ENCODE measurements at places on chromosomes 3 and 15.

- DNase-seq, result no peak
Observed at GRCh38 chr15:47566610-47567009, 150.7 kb upstream of the SEMA6D start.

GRCh38 chr3:76266511-76266910, 481.2 kb upstream of the ZNF717 start:
- DNase-seq, result no peak

GRCh38 chr3:129973853-129974563, 512 bp upstream of the TRH start:
- DNase-seq, result no peak

GRCh38 chr3:113241292-113242095, 30.1 kb downstream of the BOC start:
- DNase-seq, result no peak

GRCh38 chr15:40893733-40894680, at the start of gene VPS18:
TSS of gene VPS18 (plus strand) at chr15:40894450. CDS start at chr15:40894769, 319 bp downstream.
- peak; percentile 96 for DNase-seq

DNA sequence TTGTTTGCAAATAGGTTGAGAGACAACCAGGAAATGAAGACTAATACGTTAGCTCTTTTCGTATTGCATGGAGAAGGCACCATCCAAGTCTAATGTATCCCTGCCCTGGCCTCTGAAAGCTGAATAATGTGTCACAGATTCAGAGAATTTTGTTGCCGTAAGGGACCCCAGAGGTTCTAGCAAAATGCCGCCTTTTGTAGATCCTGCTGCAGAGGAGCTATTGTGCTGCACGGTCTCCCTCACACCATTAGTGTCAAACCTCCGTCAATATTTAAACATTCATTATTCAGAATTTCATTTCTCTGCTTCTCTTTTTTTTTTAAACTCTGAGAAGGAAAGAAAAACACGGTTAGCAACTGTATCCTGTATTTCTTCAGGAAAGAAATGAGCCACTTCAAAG, 238.7 kb downstream of the EPHB1 start:
- DNase-seq, result no peak

GRCh38 chr3:78580681-78581080, 1187.1 kb downstream of the ROBO1 start:
- DNase-seq, result no peak

DNA sequence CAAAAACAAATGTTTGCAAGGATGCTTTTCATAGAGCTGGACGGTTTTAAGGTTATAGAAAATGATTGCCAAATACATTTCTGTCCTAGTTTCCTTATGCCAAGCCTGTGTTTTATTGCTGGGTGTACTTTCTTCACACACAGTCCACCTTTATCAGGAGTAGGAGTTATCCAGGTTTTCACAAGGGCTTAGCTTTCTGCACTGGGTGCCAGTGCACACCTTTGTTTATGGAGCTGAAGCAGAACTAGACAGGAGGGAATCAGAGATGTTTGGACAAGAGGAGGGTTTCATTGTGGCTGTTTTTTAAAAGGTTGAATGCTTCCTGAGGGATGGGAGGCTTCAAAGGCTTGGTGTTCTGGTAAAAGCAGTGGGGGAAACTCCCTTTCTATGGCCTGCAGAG, 29.5 kb upstream of the FAM3D start:
- no peak for DNase-seq

- DNase-seq, result no peak
Observed at GRCh38 chr3:24294150-24294549, 200.5 kb downstream of the THRB start.

DNA sequence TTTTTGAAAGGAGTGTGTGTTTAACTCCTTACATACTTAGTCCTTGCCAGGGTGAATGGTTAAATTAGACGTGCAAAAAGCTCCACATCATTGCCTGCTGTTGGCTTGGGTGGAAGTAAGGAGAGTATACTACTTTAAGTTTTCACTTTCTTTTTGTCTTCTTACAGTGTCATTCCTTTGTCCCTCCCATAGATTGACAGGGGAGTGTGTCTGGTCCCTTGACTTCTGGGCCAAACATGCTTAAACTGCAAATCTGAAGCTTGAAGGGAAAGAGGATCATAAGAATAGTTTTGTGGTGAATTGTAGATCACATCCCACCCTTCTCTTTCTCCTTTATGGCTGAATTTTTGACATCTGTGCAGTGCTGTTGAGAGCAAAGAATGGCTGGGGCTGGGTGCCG, 355.8 kb upstream of the C2CD4B start:
- no peak for DNase-seq

- no peak for DNase-seq
Observed at GRCh38 chr15:74326746-74327145, 40.7 kb downstream of the CYP11A1 start.

GRCh38 chr3:183188895-183189462, 26.4 kb upstream of the LAMP3 start:
- peak; percentile 53 for DNase-seq

- no peak for DNase-seq
Observed at GRCh38 chr3:65936908-65937638, 101.6 kb downstream of the MAGI1 start.

GRCh38 chr3:195802795-195803194, 8.9 kb downstream of the MUC4 start:
- DNase-seq, result no peak

DNA sequence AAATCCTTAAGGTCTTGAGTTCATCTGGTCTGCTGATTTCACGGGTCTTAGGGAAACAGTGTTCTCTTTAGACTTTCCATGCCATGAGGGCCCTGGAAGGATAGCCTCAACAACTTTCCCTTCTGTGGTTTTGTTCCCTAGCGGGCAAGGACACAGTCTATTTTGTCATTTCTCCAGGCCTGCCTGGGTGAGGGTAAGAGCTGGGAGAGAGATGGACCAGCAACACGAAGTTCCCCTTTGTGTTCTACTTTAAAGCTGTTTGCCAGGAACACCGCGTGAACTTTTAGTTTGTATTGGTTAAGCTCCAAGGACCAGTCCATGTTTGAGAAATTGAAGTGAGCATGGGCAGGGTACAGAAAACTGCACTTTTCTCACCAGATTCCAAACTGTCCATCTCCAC, 20.9 kb downstream of the ST3GAL6 start:
- no peak for DNase-seq

GRCh38 chr15:43274136-43274535, 7.4 kb upstream of the TGM5 start:
- no peak for DNase-seq

GRCh38 chr3:172808969-172809546, 58.5 kb downstream of the ECT2 start:
- DNase-seq, result peak; percentile 40

DNA sequence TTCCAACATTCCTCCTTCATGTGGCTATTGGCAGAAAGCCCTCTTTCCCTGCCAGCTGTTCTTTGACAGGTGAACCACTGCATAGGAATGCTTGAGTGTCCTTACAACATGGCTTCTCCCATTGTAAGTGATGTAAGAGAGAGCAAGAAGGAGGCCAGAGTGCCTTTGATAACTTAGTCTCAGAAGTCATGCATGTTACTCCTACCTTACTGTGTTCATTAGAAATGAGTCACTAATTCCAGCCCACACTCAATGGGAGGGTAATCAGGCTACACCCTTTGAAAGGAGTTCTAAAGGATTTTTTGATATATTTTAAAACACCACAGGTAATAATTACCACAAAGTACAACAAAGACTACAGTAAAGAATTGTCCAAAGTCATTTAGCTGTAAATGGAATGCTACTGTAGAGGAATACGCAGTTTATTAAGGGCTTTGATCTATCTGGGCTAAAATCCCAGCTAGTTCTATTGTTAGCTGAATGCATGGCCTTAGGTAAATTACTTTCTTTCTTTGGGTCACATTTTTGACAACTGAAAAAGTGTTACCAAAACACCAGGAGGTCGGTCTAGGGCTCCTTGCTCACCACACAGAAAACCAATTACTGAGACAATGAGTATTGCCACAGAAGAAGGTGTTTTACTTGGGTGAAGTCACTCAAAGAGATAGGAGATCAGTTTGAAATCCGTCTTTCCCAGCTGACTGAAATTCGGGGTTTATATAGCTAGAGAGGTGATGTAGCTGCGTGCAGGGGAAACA, 154.9 kb downstream of the GRM7 start:
- DNase-seq, result no peak

DNA sequence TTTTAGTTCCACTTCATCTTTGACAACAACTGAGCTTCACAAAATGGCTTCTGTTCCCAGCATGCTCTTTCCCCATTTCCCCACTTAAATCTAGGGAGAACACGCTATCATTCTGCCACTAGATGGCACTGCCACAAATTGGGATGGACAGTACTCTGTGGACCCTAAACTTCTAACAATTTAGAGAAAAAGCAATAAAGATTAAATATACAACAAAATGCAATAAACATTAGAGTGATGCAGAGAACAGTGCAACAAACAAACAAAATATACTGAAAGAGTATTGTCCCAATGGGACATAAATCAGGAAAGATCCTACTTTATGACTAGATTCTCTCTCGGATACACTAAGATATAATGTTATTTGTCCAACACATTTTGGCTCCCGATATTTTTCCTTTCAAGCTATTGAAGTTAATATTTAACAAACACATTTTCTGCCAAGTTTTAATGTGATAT, 169.7 kb upstream of the TMCO5A start:
- DNase-seq, result peak; percentile 26

DNA sequence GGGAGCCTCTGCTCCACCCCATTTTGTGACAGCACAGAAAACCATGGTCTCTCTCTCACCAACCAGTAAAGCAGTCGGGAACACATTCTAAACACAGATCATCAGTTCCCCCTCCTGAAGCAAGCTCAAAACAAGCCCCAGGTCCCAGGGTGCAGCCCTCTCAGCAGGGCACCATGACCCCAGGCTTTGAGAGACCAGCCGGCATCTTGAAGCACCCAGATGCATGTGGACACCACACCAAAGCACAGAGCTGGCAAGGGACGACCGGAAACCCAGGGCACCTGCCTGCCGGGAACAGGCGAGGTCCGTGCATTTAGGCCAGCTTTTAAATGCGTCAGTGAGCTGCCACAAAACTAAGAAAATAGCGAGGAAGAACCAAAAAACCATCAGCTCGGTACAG, 103.2 kb upstream of the IQSEC1 start:
- DNase-seq, result no peak

GRCh38 chr15:70120958-70121623, 23.4 kb upstream of the TLE3 start:
- no peak for DNase-seq

DNA sequence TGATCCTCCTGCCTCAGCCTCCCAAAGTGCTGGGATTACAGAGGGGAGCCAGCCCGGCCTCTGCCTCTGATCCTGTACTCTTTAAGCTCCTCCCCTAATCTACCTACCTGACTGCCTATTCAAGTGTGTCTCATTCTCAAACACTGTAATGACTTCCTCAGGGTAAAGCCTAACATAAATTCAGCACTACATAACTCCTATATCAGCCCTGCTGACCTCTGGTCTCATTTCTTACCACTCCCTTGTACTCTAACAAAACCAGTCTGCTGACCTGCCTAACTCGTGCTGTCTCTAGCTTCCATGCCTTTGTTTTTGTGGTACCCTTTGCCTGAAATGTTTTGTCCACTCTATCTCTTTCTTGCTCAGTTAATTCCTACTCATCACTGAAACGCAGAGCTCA, 172.1 kb upstream of the IL12A start:
- no peak for DNase-seq

DNA sequence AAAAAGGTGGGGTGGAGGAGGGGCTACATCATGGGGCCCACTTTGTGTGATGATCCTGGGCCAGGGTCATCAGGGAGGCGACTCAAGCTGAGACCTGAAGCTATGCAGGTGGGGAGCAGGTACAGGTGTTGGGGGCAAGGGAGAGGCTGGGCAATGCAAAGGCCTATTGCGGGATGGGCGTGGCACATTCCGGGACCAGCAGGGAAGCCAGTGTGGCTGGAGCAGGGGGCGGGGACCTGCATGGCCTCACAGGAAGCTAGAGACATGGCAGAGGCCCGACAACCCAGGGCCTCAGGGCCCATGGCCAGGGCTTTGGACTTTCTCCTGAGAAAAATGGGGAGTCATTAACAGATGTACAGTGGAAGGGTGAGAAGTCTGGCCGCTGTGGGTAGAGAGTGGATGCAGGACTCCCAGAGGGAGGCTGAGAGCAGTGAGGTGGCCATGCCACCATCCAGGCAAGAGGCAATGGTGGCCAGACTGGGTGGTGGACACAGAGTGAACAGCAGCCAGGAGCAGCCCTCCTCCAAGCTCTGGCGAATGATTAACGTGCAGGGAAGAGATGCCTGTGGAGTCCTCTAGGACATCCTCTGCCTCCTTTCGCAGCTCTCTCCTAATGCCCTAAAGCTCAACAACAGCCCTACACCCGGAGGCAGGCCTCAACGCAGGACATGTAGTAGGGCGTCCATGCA, 122.6 kb upstream of the ATP2B2 start:
- no peak for DNase-seq

GRCh38 chr3:156702367-156702766, 28.0 kb downstream of the TIPARP start:
- peak; percentile 70 for DNase-seq

GRCh38 chr3:153752405-153753027, 368.7 kb upstream of the ARHGEF26 start:
- DNase-seq, result no peak

DNA sequence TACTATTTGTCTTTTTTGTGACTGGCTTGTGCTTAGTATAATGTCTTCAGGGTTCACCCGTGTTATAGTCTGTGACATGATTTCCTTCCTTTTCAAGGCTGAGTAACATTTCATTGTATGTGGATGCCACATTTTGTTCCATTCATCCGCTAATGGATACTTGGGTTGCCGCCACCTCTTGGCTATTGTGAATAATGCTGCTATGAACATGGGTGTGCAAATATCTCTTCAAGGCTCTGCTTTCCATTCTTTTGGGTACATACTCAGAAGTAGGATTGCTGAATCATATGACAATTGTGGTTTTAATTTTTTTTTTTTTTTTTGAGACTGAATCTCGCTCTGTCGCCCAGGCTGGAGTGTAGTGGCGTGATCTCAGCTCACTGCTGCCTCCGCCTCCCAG, 15.4 kb downstream of the CRTC3 start:
- DNase-seq, result no peak

GRCh38 chr3:55719508-55719907, 232.4 kb upstream of the WNT5A start:
- DNase-seq, result no peak

GRCh38 chr15:70857562-70858285, 3.8 kb upstream of the LARP6 start:
- no peak for DNase-seq

GRCh38 chr3:178841011-178841410, 230.6 kb downstream of the ZMAT3 start:
- no peak for DNase-seq

- no peak for DNase-seq
Observed at GRCh38 chr3:122636697-122637096, 43.9 kb upstream of the PARP14 start.

GRCh38 chr3:195128255-195129071, 142.5 kb downstream of the XXYLT1 start:
- DNase-seq, result no peak

Data from inflammatory macrophage treated with lipopolysaccharide for 1 hour (primary cell).